ENCODE measurements at places on chromosomes 1 and 21.

GRCh38 chr1:222053790-222054294 lies 312.0 kb upstream of the DUSP10 start:
- DNase-seq: no peak

DNA sequence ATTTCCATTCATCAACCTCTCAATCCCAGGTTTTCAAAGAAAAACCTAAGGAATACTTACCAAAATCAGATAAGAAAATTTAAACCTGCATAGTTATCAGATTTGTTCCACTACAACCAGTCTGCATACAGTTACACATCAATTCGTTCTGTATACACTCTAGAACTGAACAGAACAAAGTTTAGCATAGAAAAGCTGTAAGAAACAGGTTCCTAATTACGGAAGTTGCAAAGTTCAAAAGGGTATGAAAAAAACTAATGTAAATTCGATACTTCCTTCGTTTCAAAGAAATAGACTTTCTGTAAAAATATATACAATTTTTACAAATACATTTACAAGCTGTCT lies 3.1 kb downstream of the MCL1 start:
- DNase-seq: no peak

GRCh38 chr1:3943806-3944577 lies 43.9 kb upstream of the C1orf174 start:
- DNase-seq: no peak

DNA sequence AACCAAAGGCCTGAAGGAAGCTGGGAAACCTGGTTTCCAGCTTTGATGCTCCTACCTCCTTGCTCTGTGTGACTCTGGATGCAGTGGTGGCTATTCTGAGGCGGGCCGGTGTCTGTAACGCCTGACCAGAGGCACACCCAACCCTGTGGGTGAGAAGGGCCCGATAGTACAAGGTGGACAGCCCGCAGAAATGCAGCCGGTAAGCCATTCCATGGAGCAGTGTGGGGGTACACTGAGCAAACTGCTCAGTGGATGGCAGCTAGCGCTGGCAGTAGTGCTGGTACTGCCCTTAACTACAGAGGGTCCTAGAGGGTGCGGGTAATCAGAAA lies 36.0 kb downstream of the AHDC1 start:
- no peak for DNase-seq

DNA sequence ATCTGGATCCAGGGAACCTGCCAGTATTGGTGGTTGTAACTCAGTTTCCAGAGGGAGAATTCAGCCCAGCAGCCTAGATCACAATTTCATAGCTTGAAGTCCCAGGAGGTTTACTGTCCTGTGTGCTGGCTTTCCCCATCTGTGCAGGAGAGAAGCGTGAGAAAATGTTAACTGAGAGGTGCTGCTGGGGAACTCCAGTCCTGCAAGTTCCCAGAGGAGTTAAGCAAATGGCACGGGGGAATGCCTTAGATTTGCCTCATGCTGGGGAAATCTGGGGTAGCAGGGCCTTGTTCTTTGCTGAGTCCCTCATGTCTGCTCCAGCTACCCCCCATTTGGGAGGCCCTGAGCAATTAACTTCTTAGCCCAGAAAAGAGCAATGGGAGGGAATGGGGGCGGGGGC lies 25.1 kb upstream of the SLAMF6 start:
- DNase-seq: no peak

DNA sequence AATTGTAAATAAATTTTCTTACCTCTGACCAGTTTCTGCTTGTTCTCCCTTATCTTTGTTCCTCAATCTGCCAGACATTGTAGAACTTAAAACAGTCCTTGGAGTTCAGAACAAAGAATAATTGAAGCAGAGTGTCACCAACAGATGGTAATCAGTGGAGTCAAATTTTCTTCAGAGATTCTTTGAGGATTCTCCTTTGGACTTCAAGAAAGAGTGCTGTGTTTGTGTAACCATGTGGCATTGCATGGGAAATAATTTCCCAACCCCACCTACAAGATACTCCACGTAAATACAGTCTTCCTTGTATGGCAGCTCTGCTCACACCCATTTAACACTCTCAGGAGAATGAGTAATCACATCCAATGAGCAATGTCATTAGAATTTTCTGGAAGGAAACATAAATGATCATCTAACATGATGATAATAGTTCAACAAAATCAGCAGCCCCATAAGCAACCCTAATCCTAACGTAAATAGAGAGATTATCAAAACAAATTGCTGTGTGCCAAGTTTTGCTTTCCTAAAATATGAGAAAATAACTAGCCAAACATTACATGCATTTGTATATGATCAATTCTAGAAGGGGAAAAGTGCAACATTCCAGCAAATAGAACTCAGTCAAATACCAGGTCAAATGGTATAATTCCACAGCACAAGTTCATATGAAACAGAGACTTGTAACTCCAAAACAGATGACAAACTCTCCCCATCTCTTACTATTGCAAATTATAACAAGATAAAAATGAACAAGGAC lies 6.9 kb upstream of the DENND1B start:
- no peak for DNase-seq

GRCh38 chr1:191690931-191691330 lies 467.3 kb upstream of the RGS18 start:
- no peak for DNase-seq

DNA sequence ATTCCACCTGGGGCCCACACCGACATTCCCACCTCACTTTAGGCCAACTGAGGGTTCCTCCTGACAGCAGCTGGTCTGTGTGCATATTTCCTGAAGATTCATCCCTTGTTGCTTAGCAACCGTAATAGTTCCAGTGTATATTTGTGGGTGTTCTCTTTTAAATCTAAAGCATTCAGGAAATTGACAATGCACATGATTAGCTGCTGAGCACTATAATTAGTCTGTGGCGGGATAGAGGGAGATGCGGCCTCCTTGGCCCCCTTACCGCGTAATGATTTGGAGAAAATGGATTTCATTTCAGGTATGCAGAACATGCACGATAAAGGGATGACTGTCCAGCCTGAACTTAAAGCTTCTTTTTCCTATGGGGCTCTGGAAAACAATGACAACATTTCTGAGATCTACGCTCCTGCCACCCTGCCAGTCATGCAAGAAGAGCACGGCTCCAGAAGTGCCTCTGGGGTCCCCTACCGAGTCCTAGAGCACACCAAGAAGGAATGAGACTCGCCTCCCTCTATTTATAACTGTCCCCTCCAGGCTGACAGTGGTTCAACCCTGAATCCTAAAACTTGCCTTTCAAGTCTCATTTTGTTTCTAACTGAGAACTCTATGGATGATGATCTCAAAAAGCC lies 33.8 kb upstream of the RCAN3 start:
- DNase-seq: no peak

GRCh38 chr1:39086386-39086785 lies 60.2 kb downstream of the NDUFS5 start:
- DNase-seq: no peak

GRCh38 chr1:116228511-116228910 lies 117.3 kb downstream of the MAB21L3 start:
- DNase-seq: no peak

- no peak for DNase-seq
These were observed 57.8 kb upstream of the ERRFI1 start for GRCh38 chr1:8083739-8084484.

DNA sequence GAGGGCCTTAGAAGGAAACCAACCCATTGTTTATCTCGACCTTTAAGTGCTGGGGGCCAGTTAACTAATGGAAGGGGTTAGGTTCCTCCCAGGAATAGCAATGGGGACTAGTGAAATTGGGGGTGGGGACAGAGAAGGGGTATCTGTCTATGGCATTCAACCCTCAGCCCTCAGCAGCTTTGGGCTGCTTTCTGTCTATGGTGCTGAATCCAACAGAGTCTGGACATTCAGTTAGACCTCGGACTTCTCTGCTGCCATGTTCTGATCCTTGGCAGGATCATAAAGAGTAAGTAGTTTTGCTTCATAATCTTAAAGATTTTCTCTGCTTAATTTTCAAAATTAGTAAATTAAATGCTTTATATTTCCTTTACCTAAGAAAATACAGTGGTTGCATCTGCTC lies 2.6 kb upstream of the EPHA10 start:
- no peak for DNase-seq

- DNase-seq: no peak
These were observed 461.7 kb downstream of the PTPRU start for GRCh38 chr1:29698033-29698432.

GRCh38 chr1:243312952-243313634 lies 57.3 kb downstream of the SDCCAG8 start:
- no peak for DNase-seq

DNA sequence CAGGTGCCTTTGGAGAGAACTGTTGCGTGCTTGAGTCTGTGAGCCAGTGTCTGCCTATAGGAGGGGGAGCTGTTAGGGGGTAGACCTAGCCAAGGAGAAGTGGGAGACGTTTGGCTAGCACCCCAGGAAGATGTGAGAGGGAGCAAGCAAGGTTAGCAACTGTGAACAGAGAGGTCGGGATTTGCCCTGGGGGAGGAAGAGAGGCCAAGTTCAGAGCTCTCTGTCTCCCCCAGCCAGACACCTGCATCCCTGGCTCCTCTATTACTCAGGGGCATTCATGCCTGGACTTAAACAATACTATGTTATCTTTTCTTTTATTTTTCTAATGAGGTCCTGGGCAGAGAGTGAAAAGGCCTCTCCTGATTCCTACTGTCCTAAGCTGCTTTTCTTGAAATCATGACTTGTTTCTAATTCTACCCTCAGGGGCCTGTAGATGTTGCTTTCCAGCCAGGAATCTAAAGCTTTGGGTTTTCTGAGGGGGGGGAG lies 2.4 kb downstream of the BTG2 start:
- DNase-seq: no peak

GRCh38 chr21:27023186-27023585 lies 56.3 kb upstream of the ADAMTS5 start:
- DNase-seq: no peak

- DNase-seq: no peak
These were observed 98.9 kb upstream of the SLC44A3 start for GRCh38 chr1:94721240-94721639.

GRCh38 chr1:89532228-89532627 lies 7.6 kb downstream of the LRRC8B start:
- DNase-seq: no peak

GRCh38 chr1:219582296-219582695 lies 30.6 kb downstream of the ZC3H11B start:
- DNase-seq: no peak

- no peak for DNase-seq
These were observed 5.5 kb downstream of the NKAIN1 start for GRCh38 chr1:31234123-31234708.

- no peak for DNase-seq
These were observed 179.8 kb upstream of the GALNT2 start for GRCh38 chr1:229887043-229887822.

DNA sequence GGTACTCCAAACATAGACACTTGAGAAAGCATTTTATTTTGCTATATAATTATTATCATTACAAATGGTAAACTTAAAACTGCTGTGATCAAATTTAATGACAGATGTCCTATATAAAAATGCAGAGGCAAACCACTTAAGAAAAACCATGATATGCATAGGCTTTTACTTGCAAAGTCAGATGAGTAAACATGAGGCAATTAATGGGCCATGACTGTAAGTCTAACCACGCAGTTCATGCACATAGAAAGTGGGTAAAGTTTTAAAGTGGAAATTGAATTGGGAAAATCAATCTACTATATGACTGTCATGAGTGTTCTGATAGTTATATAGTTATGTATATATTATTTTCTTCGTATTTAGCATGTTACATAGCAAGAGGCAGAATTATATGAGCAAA lies 219.2 kb downstream of the PTPRC start:
- DNase-seq: no peak

DNA sequence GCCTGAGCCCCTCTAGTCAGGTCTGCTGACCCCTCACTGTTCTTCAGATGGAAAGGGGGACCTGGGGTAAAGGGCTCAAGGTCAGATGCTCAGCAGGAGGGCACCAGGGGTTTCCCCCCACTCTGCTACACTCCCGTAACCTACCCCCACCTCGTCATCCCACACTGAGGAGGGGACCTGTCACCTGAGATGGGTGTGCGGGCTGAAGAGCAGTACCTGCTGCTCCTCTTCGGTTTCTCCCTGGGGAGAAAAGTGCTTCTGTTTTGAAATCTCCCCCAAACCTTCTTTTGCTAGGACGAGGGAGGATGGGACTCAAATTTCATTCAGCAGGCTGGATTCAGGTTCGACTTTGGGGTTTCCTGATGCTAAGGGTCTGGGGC lies 65.2 kb downstream of the SYT2 start:
- no peak for DNase-seq

GRCh38 chr1:222852326-222852725 lies 37.5 kb downstream of the DISP1 start:
- no peak for DNase-seq

DNA sequence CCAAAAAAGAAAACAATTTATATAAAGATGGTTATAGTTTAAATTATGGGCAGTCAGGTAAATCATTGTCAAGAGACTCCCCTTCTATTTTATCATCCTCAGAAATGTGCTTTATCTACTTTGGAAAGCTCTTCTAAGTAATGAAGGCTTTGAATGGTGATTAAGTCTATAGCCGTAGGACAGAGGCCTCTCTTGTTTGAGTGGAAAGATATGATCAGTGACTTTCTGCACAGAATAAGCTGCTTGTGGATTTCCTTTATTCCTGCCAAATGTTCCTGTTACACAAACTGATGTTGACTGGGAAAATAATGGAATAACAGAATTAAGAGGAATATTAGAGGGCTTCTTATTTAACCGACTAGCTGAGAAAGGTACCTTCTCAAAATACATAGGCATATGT lies 174.6 kb upstream of the IVNS1ABP start:
- DNase-seq: no peak

DNA sequence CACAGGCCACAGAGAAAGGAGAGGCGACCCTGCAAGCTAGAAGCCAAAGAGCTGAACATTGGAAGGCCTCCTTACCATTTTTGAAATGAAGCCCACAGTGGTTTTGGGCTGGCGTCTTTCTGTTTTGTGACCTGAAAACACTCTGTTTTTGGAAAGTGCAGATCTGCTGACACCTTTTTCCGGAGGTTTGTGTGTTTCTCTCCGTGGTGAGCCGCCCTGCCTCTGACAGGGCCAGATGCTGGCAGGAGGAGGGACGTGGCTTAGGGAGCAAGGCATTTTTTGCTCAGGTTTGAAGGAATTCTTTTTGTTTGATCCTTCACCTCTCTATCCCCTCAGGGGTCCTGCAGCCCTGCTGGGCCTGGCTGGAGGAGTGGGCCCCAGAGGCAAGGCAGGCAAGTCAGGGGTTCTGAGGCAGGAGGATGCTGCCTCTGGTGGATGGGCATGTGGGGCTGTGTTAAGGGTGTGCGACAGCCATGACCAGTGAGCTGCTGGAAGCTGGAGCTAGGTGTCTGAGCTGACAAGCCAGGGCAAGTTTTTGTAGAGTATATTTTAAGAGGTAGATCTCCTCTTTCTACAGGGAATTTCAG lies 133.8 kb downstream of the CAMTA1 start:
- no peak for DNase-seq

GRCh38 chr21:31873696-31874599 lies 1.1 kb downstream of the HUNK start:
- DNase-seq: peak; percentile 12

- no peak for DNase-seq
These were observed 2.7 kb upstream of the CLDN19 start for GRCh38 chr1:42742617-42743316.

DNA sequence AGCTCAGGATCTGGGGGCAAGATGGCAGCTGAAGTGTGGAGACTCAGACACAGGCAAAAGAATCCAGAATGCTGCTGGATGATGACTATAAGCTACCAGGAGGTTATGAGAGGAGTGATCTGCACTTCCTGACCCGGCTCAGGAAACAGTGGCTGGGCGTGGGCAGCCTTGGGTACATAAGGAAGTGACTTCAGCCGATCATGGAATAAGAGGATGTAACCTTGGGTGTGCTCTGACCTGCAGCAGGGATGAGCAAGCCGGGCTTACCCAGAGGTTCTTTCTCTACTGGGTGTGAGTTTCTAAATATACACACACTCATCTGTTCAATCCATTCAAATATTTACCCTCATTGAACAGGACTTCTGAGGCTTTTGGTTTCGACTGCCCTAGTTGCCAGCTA lies 62.7 kb downstream of the CD34 start:
- DNase-seq: peak; percentile 64
